Spinal cord (tissue), 10 donors: ENCODE measurements at places on chromosomes 4 and X.
A peak's percentile ranks its signal among the peaks of the same experiment; 100 is the strongest.

DNA sequence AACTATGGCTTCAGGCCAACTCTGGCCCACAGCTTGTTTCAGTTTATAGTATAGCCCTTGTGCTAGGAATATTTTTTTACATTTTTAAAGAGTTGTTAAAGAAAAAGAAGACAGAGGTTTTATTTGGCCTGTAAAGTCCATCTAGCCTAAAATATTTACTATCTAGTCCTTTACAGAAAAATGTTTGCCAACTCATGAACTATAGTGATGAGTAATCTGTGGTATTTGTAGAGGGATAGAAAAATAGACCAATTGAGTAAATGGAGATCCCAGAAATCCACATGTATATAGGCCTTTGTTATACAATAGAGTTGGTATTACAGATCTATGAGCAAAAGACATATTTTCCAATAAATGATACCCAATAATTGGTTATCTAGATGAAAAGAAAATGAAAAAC is 288.7 kb downstream of the PRDM5 start:
- no peak for DNase-seq

- peak; percentile 11 for DNase-seq
Observed at GRCh38 chr4:31408121-31408520, 688.0 kb downstream of the PCDH7 start.

DNA sequence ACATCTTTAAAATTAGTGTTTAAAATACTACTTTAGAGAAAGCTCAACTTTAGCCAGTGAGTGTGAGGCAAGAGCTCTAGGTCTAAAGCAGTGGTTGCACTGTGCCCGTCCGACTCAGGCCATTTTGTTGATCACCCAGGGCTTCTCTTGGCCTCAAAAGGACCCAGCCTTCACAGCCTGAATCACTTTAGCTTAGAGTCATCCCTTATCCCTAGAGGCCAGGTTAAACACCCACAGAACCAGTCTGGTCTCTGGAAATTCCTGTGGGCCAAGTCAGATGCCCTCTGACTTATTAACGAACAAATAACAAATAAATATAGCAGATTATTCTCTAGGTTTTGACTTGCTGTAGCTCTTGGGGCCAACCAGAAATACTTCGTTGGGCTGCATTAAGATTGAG is 102.3 kb downstream of the WWC2 start:
- no peak for DNase-seq

- no peak for DNase-seq
Observed at GRCh38 chr4:5238173-5238572, 186.9 kb downstream of the STK32B start.

- DNase-seq, result no peak
Observed at GRCh38 chr4:6591313-6591712, 16.3 kb downstream of the MAN2B2 start.

DNA sequence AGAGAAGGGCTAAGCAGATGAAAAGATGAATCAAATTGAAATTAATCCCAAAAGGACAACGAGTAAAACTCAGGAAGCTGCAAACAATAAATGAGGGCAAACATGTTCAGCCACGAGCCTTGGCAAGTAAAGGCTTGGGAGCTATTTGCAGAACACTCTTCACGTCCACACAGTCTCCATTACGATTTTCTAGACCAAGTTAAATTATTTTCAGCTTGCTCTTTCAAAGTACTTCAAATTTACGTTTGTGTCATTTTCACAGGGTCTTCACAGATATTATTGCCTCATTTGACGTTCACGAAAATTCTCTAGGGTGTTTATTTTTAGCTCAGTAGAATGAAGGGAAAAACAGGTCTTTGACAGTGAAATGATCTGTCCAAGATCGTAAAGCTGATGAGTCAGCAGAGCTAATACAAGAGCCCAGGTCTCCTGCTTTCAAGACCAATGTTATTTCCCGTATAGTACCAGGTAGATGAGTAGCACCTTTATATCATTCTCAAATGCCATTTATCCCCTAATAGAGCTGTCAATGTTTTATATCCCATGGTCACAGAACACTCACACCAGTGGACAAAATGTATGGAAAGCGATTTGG is 20.9 kb downstream of the KLB start:
- DNase-seq, result no peak

DNA sequence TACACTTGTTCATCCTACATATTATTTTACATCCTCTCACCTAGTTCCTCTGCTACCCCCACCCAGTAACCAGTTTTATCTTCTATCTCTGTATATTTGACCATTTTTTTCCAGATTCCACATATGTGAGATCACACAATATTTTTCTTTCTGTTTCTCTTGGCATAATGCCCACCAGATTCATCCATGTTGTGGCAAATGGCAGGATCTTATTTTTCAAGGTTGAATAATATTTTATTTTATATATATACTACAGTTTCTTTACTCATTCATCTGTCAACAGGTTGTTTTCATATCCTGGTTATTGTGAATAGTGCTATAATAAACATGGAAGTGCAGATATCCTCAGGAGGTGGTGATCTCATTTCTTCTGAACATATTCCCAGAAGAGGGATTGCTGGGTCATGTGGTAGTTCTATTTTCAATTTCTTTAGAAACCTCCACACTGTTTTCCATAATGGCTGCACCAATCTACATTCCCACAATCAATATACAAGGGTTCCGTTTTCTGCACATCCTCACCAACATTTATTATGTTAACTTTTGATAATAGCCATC is 48.2 kb downstream of the THAP9 start:
- DNase-seq, result no peak

GRCh38 chrX:24377195-24377594 is 16.8 kb downstream of the SUPT20HL1 start:
- no peak for DNase-seq

DNA sequence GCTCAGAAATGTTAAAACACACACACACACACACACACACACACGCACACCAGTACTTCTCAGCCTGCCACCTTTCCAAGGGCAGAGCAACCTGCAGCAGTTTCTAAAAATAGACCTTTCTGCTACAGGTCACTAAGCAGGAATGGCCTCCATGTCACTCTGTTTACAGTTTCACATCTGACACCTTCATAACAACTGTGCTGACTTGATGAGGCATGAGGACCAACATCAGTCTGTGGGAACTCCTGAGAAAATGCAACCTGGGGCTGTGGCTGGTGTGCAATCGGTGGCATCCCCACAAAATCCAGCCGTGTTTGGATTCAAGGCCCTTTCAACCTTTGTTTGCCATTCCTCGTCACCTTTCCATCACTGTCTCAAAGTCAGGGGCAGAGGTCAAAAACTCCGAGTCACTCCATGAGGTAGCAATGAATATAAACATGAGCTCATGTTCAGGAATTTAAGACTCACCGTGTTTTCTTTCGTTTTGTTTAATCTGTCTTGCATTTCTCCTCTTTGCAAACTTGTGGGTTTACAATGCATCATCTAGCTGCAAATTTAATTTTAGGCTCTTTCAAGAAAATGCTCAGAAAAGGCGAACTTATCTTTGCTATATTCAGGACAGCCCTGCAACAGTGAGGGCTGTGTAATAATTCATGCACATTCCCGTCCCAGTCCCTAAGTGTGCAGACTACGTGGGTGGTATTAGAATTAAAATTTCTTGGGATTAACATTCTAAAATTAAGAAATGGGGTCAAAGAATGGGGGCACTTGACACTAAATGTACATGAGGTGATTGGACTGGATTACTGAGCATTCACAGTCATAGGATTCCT is 135.3 kb downstream of the SHROOM3 start:
- DNase-seq, result no peak

- DNase-seq, result no peak
Observed at GRCh38 chr4:106183551-106183950, 132.5 kb downstream of the TBCK start.

DNA sequence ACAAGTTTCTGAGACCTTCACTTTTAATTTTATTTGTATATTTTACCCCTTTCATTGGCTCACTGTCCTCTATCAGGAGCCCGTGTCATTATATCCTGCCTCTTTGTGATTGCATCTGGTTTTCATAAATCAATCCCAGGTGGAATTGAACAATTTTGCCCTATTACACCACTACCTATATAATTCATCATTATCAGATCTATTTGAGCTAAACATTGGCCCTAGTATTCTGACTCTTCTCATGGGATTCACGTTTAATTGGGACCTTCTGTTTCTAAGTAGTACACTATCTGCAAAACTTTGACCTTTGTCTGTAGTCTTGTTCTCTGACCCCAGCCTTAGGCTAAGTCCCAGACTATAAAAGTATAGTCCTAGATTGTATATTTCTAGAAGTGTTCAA is 114.1 kb downstream of the FAT4 start:
- no peak for DNase-seq

DNA sequence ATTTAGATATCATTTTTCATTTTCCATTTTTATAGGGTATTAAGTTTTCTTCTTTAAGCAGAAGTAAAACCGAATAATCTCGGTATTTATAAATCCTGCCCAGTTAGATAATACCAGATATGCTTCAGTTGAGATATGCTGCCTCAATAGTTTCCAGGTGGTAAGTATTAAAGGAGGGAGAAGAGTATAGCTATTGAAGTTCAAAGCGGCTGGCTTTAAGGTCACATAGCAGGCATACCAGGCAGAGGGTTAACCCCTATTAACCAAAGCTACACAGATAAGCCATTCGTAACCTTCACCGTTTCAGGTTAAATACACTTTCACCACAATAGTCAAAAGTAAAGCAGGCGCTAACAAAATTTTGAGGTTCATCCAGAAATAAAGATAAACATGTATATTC is 54.2 kb downstream of the EDNRA start:
- no peak for DNase-seq

DNA sequence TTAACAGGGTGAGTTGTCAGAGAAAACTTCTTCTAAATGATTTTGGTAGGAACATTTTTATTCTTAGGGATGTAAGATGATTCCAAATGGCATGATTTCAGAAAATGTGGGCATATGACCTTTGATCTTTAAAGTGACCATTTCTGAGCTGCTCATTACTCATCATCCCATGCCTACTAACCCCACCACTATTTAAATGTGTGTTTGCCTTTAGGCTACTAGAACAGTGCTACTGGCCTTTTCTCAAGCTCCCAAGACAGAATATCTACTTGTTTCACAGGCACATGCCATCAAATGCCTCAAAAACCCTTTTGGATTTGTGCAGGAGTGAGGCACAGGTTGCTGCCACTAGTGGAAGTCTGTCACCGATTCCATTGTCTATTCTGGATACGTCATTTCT is 428.2 kb downstream of the ADAM29 start:
- DNase-seq, result no peak

GRCh38 chr4:87662871-87663270 is 12.8 kb downstream of the DMP1 start:
- no peak for DNase-seq

DNA sequence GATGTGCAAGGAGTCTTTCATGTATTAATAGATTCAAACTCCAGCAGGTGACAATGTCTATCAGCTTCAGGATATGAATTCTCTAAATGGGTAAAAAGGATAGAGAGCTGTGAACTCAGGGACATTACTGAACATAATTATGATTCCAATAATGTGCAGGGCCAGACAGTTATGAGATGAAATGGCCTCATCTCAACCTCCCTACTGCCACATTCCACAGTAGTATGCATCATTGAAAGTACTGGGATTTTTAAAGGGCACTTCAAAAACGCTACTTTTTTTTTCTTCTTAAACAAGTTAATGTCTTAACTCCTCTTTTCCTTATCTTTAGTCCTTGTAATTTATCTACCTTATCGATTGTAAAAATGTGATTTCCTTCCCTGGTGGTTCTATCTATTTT is 202.0 kb downstream of the APBB2 start:
- no peak for DNase-seq

DNA sequence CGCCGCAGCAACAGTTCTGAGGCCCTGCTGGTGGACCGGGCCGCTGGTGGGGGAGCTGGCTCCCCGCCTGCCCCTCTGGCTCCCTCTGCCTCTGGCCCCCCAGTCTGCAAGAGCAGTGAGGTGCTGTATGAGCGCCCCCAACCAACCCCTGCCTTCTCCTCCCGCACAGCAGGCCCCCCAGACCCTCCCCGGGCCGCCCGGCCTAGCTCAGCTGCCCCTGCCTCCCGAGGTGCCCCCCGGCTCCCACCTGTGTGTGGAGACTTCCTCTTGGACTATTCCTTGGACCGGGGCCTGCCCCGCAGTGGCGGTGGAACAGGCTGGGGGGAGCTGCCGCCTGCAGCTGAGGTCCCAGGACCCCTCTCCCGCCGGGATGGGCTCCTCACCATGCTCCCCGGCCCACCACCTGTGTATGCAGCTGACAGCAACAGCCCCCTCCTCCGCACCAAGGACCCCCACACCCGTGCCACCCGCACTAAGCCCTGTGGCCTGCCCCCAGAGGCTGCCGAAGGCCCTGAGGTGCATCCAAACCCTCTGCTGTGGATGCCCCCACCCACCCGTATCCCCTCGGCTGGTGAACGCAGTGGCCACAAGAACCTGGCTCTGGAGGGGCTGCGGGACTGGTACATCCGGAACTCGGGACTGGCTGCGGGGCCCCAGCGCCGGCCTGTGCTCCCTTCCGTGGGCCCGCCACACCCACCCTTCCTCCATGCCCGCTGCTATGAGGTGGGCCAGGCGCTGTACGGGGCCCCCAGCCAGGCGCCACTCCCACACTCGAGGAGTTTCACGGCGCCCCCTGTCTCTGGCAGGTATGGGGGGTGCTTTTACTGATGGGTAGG is 6.3 kb downstream of the PRAF2 start:
- DNase-seq, result no peak
